PC-9 (cell line): ENCODE measurements at places on chromosomes 12 and 14. TPM values are rescaled to one million over a fixed set of nuclear protein-coding genes. Genes with fewer than 3 reads are reported as not detected.

The FOXG1 gene
- total RNA-seq, result not detected in 2 replicates

The MANSC4 gene
- not detected in 2 replicates for total RNA-seq

The DNAJC22 gene
- total RNA-seq, result 3.7 and 4.7 TPM in 2 replicates

The RPGRIP1 gene
- 0.75 and 2.1 TPM in 2 replicates for total RNA-seq

The KCNMB4 gene
- 6.3 and 6.7 TPM in 2 replicates for total RNA-seq

The NGDN gene
- total RNA-seq, result 23.1 and 27.6 TPM in 2 replicates

The IL25 gene
- total RNA-seq, result not detected in 2 replicates

The KMT2D gene
- 94.0 and 97.9 TPM in 2 replicates for total RNA-seq

The BCDIN3D gene
- 2.5 and 4.7 TPM in 2 replicates for total RNA-seq

The CMA1 gene
- not detected in 2 replicates for total RNA-seq

The PROX2 gene
- not detected in 2 replicates for total RNA-seq

The NFE2 gene
- 1.5 and 1.7 TPM in 2 replicates for total RNA-seq

The FAM186B gene
- 1.3 and 1.7 TPM in 2 replicates for total RNA-seq
